ENCODE measurements at places on chromosomes 6 and 20.

- no peak for DNase-seq
Measured at GRCh38 chr6:132695773-132696172, 18.1 kb downstream of the VNN1 start.

DNA sequence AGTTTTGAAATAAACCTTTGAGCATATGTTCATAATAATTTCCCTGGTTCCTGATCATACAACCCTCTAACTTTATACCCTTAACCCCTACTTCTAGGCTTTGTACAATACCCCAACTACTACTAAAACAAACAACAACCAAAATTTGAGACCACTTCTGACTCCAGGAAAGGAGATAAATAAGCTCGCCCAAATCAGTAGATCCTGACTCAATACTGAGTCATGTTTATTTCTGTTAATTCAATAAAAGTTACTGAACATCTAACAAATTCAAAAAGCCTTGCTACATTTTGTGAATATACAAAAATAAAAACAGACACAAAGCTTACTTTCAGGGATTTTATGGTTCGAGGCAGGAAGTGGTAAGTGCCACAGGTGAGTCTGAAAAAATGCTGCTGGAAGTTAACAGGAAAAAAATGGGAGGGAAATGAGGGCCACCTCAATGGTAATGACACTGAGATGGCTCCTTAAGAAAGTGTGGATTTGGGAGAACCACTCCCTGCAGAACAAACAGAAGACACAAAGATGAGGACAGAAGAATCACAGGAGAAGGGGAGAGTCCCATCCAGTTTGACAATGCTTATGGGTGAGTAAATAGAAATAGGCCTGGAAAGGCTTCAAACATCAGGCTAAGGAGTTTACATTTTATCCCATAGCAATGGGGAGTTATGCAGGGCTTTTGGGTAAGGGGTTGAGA lies 63.4 kb downstream of the DST start:
- no peak for DNase-seq

- DNase-seq = no peak
Measured at GRCh38 chr20:25022680-25023079, 30.1 kb upstream of the APMAP start.

DNA sequence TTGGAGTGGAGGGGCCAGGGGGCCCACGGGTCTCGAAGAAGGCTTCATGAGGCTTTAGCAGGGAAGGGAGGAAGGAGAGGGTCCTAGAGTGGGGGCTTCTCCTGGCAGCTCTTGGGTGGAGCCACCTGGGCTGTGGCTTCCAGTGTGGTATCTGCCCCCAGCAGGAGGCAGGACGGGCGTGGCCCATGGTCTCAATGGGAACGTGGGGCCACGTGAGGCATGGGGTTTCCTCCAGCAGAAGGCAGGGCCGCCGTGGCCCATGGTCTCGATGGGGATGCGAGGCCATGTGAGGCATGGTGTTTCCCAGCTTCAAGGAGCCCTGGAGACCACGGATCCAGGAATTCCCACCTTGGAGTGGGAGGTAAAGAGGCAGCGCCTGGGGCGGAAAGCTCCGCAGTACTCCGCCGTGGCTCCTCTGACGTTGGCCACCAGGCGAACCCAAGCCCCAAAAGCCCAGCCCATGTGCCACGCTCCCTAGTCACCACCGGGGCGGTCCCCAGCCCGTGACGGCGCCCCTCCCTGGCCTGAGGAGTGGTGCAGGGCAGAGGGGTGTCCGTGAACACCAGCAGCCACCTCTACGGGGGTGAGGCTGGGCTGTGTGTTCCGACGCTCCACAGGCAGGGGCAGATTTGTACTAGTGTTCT lies 62.0 kb upstream of the GATA5 start:
- DNase-seq = no peak

- peak; percentile 69 for DNase-seq
Measured at GRCh38 chr20:63290677-63291472, 2.1 kb upstream of the COL20A1 start.

DNA sequence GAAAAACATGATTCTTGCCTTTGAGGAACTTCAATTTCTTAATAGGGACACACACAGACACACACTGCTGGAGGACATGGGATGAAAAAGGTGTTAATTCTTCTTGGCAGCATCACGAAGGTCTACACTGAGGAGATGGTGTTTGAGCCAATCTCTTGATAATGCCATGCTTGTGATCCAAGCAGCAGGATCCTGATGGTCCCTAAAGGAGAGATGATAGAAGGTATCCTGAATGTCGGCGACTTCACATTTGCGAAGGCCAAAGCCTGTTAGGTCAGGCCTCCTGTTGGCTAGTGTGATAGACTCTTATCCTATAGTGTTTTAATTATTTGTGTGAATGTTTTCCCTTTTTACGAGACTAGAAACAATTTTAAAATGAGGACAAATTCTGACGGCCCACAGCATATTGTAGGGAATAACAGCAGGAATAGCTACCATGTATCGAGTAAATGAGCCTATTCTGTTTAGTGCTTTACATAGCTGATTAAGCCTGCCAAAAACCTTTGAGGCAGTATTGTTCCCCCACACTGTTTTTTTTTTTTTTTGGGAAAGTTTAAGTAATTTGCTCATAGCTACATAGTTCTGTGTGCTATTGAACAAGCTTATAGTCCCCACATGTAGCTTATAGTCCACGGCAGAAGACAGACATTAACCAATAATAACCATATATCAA lies 15.3 kb upstream of the TFB1M start:
- no peak for DNase-seq

DNA sequence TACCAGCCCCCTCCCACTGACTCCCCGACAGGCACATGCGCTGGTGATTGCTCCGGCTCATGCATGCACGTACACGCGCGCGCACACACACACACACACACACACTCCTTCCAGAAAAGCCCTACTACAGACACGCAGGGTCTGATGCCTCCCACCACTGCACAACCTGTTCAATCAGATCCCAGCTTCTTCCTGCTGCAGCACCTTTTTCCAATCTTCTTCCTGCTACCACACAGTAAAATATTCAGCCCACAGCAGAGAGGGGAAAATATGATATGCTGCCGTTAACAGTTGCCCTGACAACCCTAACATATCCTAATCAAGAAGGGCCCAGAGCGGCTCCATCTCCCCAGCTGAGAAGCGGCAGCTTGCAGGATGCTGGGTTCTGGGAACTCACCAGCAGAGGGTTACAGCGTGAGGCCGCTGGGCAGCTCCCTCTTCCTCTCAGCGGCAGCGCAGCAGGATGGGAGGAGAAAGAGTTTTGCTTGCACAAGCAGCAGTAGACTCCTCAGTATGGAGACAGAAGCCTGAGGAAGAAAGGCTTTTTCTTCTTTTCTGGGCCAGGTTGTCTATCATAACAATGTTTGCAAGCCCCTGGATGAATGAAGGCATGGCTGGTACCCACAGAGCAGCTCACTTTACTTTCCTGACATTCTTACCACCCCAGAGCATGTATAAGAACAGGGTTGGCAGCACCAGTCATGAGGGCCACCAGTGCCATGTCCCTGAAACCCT lies 23.9 kb downstream of the MAP7 start:
- DNase-seq = peak; percentile 15

GRCh38 chr6:151069641-151070040 lies 170.1 kb upstream of the AKAP12 start:
- no peak for DNase-seq

GRCh38 chr6:28443112-28443773 lies at the start of gene ZSCAN23:
TSS of gene ZSCAN23 (minus strand) at chr6:28443491. CDS start at chr6:28436266, 7,225 bp downstream.
- DNase-seq = peak; percentile 94

DNA sequence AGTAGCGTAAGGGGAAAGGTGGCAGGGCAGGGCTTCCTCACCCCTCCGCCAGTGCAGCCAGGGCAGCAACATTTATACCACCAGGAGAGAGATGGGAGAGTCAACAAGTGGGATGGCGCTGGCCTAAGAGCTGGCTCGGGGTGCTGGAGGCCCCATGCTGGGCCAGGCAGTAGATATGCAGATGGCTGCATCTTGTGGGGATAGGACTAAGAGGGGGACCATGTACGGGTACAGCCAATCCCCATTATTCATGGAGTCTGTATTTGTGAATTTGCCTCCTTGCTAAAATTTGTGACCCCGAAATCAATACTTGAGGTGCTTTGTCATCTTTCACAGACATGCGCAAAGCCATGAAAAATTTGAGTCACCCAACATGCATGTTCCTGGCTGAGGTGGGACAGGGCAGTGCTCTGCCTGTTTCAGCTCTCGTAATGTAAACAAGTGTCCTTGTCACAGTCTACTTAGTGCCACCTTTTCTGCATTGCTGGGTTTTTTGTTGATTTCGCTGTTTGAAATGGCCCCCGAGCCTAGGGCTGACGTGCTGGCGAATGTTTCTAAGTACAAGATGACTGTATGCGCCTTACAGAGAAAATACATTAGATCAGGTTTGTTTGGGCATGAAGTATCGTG lies 27.5 kb upstream of the TAF8 start:
- DNase-seq = no peak

- DNase-seq = no peak
Measured at GRCh38 chr20:44357555-44358125, 2.1 kb downstream of the HNF4A start.

GRCh38 chr6:14921170-14921569 lies 324.7 kb upstream of the JARID2 start:
- no peak for DNase-seq

DNA sequence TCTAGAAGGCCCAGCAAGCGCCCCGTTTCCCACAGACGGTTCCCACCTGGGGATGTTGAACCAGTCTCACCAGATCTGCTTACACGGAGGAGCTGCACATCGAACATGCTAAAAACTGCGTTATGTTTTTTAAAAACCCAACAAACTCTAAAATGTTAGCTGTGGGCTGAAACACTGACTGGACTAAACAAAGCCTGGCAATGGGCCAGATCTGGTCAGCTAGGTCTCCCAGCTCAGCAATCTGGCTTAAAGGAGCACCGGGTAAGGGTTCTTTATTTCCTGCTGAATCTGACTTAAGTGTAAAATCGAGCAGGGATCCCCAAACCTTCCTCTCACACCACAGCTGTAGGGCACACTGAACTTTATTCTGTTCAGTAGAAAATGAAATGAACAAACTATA lies 156.9 kb downstream of the FOXC1 start:
- DNase-seq = peak; percentile 23

DNA sequence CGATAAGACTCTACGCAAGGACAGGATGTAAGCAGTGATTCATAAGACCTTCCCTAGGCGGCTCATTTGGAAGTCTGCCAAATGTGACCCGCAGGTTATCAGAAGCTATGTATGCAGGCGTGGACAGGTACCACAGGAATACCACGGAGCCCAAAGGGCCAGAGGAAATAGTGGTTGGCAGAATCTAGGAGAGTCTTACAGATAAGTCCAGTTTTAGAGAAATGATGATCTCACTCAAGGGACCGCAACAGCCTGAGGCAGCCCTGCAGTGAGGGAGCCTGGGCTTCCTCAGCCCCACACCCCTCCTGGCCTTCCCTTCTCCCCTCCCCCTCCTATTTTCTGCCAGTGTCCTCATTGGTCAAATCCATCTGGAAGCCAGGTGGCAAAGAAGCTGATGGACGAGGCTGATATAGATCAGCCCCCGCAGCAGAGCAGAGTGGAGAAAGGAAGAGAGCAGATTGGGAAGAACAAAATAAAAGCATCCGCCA lies 110.6 kb downstream of the FNDC1 start:
- DNase-seq = peak; percentile 60

DNA sequence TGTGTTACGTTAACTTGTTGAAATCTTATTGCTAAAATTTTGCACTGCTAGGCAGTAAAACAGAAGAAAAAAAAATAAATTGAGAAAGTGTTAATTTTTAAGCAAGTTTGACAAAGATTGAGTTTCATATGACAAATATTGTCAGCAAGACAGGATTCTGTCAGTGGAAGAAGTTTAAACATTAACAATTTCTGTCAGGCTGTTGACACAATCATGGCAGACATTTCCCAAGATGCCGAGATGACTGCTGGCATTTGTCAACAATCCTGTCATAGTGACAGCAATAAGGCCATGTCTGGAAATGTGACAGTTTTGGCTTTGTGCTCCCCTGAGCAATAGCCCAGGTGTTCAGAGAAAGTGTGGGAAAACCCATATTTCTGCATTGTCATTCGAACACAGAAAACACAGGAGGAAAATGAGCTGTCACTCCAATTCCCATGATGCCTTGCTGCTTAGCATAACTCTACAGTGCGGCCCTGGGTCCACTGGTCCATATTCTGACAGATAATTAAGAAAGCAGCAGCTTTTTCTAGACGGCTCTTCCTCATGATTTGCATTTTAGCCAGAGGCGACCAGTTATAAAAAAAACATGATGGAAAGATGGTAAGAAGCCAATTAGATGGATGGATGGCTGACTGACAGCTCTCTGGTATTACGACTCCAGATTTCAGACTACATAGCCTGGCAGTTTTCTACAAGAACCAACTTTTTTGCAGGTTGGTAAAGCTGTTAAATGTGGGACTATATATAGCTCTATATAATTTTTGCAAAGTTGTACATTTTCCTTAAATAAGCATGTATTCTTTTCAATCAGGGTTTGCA lies 43.6 kb upstream of the DEFB112 start:
- DNase-seq = no peak
